ENCODE measurements at places on chromosomes 5 and 9. TPM values are rescaled to one million over a fixed set of nuclear protein-coding genes. Genes with fewer than 3 reads are reported as not detected.
A peak's percentile ranks its signal among the peaks of the same experiment; 100 is the strongest.

Gene SLC4A9
- total RNA-seq, result not detected

Gene C9orf85
- total RNA-seq, result 11.9 TPM

Gene CDK9
- 60.7 TPM for total RNA-seq

Gene RNF44
- total RNA-seq, result 45.7 TPM

Gene NTRK2
- 14.1 TPM for total RNA-seq

Gene UNC5A
- total RNA-seq, result 0.25 TPM

Gene HTR1A
- total RNA-seq, result not detected

DNA sequence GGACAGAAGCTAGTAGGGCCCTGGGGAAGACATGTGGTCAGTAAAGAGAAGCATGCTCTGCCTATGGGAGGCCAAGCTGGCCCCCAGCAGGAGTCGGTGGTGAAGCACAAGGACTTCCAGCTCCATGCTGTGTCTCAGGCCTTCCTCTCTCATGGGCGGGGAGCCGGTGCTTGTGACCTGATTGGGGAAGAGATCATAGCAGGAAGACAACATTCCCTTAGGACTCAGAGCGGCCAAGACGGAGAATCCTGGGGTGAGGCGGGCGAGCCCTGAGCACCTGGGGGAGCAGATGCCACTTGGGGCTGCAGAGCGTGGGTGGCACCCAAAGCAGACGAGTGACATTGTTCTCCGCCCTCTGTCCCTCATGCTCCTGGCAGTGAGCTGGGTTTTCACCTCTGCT is 33.3 kb upstream of the CNOT6 start:
- DNase-seq, result no peak

GRCh38 chr9:36113999-36114398 is 22.5 kb upstream of the GLIPR2 start:
- DNase-seq, result no peak

DNA sequence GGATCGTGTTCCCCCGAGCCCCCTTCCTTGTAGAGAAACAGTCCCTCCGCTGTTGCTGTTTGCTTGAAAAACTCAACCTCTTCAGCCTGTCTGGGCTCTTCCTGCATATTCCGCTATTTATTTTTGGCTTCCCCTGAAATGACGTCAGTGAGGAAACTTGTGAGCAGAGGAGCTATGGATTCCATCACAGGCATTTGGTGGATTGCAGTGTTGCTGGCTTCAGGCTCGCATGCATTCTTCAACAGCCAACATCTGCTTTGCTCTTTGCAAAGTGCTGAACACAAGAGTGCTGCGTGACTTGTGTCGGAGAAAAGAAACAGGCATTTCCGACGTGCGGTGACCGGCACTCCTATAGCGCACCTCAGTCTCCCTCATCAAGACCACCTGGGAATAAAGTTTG is 232.7 kb downstream of the RFK start:
- DNase-seq, result no peak

GRCh38 chr5:126998201-126998631 is 32.1 kb downstream of the MARCHF3 start:
- no peak for DNase-seq

- DNase-seq, result no peak
These were observed 399 bp upstream of the FBN2 start for GRCh38 chr5:128538250-128539037.

- no peak for DNase-seq
These were observed 1378.1 kb downstream of the EFNA5 start for GRCh38 chr5:106292654-106293053.

GRCh38 chr9:105006514-105006913 is 78.6 kb upstream of the ABCA1 start:
- DNase-seq, result no peak

DNA sequence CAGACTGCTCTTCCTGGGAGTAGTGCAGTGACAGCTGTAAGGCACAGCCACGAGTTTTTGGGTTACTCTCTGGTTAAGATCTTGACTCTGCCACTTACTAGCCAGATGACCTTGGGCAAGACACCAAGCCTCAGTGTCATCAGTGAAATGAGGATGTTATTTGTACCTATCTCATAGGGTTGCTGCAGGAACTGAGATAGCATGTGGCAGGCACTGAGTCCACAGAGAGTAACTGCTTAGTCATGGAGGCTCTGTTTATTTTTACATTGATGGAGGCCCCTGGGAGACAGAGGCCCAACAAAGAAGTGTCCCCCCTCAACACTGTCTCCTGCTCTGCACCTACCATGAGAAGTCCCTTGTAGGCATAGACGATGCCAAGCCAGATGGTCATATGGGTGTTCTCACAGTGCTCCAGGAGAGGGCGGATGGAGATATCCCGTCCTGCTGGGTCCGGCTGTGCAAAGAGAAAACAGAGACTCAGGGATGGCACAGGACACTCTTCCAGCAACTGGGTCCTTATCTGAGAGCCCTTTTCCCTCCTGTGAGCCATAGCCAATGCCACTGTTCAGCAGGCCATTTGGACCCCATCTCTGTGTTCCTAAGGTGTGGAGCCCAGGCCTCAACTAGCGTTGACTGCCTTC is 55.4 kb upstream of the TBC1D2 start:
- no peak for DNase-seq

GRCh38 chr9:117325110-117325731 is 89.6 kb downstream of the ASTN2 start:
- DNase-seq, result no peak

DNA sequence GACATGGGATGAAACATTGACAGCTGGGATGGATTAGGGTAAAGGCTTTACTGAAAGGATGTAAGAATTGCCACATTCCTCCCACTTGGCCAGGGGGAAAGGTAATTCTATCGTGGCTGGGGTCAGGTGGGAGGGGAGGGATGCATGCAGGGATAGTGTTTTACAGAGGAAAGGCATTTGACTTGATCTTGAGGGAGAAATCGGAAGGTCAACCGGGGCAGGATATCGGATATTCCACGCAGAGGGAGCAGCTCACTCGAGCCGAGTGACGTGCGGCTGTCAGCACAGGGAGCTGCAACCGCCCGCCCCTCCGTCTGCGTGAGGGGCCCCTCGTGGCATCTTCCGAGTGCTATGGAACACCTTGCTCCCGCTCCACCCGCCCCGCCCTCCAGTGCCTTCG is 63.4 kb upstream of the ADAMTS2 start:
- DNase-seq, result peak; percentile 69

DNA sequence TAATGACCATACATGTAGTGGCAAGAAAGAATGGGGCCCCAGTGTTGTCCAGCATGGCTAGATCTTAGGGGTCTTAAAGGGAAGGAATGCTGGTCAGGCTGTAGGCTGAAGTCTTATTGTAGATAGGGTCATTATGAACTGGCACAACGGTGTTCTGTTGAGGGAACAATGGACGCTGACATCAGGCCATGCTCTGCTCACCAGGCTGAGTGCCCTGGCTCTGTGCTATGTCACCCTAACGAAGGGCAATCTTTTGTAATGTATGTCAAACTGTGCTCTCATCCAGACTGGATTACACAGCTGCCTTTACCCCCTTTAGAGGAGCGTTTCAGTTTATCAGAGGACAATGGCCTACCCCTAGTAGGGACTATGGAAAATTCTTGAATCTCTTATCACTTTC is 14.6 kb upstream of the ZNF608 start:
- no peak for DNase-seq

DNA sequence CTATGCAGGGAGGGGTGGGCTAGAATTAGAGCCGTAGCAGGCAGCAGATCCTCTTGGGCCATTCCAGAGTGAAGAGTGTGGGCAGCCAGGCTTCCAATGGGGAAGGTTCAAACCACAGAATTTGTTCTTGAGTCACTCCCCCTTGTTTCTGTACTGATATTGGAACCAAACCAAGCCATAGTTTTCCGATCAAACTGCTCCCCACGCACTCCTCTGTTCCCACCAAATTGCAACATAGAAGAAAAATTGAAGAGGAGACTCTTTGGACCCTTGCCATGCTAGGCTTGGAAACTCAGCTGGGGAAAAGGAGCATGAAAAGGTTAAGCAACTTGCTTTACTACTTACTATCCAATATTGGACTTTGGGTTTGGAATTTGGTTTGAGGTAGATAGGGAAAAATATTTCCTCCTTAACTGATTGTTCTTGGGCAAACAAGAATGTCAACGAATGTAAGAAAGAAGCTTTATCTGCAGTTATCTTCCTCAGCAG is 165.8 kb upstream of the NR3C1 start:
- no peak for DNase-seq

- DNase-seq, result no peak
These were observed 388.7 kb downstream of the CETN3 start for GRCh38 chr5:90020575-90021538.

GRCh38 chr5:133657036-133657435 is 44.7 kb upstream of the FSTL4 start:
- DNase-seq, result no peak

DNA sequence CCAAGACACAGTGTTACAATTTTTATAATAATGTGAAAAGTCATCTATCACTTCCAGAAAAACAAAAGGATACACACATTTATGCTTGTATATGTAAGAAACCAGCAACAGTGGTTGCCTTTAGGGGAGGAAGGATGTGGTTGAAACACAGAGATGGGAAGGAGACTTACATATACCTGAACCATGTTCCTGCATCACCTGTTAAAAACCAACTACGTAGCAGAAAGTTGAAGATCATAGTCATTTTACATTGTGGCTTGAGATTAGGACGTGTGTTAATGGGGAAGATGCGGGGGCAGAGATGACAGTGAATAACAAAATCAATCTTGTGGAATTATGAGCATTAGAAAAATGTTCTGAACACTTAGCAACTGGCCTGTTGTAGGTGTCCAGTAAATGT is 307.3 kb downstream of the MLLT3 start:
- DNase-seq, result no peak

- DNase-seq, result peak; percentile 94
These were observed 654 bp downstream of the PURA start for GRCh38 chr5:140114341-140115185.

- no peak for DNase-seq
These were observed 7.7 kb downstream of the RAPGEF6 start for GRCh38 chr5:131627207-131627865.

DNA sequence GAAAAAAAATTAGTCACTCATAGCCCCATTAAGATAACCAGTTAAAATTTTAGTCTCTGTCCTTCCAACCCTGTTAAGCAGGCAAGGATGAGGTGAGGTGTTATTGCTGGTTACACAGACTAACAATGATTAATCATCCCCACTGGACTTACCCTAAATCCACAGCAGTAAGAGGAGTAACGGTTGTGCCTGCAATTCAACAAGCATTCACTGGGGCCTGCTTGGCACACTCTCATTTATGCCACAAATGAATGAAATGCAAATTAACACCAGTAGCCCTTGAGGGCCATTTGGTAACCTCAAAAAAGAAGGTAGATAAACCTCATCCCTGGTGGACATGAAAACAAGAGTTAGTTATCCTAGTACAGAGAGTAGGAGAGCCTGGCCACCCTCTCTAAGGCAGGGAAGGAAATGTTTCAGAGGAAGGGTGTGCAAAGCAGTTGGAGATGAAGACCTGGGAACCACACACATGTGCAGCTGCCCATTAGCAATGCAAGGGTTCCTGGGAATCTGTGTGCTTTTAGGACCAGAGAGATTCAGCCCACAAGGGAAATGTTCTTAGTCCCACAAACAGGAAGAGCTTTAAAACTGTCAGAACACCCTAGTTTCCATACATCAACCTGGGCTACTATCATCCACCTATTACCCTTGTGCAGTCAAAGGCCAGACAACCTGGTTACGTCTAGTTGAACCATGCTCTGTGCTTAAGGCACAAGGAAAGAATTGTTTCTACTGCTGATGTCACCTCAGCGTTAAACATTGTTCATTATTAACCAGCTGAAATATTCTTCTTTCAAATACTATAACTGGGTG is 7.7 kb downstream of the LHFPL2 start:
- no peak for DNase-seq

DNA sequence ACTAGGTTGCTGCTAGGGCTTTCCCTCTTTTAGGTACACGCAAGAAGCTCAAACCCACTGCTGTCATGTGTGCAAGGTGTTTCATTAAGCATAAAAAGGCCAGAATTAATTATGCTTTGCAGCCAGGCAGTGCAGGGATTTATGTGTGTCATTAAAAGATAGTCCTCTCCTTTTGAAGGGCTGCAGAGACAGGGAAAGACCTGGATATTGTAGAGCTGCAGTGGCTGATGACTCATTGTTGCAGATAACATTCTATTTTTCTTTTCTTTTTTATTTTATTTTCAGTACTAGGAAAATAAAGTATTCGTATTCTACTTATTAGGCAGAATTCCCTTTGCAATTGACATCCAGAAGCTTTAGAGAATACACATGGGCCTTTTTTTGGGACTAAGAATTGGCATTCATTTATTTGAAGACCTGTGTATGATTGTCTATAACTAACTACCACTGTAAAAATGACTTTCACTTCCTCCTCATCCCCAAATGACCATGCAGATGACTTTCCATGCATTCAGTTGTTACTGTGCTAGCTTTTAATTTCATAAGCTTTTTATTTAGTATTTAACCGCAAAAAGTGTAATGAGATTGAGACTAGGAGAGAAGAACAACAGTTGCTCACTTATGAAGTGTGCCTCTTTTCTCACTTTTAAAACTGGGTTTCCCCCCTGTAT is 113.0 kb downstream of the PAM start:
- DNase-seq, result no peak

DNA sequence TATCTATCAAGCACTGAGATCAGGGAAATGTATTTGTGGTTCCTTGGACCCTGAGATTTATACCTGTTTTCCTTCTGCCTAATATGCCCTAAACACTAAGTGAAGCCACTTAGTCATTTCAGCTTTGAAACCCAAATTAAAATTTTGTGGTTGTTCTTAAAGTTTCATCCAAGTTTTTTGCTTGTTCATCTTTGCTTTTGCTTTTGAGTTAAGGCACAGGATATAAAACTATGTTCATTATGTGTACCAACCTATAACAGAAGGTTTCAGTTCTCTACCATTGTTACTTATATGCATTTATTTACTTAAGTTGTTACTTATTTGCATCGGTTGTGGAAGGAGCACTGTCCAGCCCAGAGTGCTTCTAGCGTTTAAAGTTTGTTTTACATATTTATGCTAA is 382.3 kb downstream of the PTPRD start:
- DNase-seq, result no peak

GRCh38 chr5:138925090-138925635 is 50.0 kb upstream of the LRRTM2 start:
- DNase-seq, result peak; percentile 68

DNA sequence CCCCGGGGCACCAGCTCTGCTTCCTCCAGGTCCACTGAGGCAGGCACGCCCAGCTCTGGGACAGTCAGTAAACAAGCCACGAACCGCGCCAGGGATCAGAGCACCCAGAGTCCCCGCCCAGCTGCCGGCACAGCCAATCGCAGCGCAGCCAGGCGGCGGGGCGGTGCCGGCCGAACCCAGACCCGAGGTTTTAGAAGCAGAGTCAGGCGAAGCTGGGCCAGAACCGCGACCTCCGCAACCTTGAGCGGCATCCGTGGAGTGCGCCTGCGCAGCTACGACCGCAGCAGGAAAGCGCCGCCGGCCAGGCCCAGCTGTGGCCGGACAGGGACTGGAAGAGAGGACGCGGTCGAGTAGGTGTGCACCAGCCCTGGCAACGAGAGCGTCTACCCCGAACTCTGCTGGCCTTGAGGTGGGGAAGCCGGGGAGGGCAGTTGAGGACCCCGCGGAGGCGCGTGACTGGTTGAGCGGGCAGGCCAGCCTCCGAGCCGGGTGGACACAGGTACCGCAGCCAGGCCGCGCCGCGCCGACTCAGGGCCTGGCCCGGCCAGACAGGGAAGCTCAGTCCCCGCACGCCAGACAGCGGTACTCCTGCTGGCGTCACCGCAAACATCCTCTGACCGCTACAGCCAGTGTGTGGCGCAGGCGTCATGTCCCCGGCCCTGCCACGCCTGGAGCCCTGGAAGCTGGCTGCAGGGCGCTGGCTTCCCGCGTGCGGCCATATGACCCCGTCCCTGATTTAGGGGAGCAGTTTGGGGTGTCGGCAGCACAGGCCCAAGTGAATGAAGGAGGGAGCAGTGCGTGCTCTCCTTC is at the start of gene CTSL:
TSS of gene CTSL (plus strand) at position 220 of the 810 bp plus-strand sequence. CDS start 1,485 bp downstream, outside the sequence.
- DNase-seq, result peak; percentile 99

Measured in lower leg skin (tissue), 4 donors.